BE2C (cell line): ENCODE measurements at places on chromosomes 2 and 18.

- no peak for DNase-seq
These were observed 908 bp downstream of the ERLEC1 start for GRCh38 chr2:53787614-53788289.

GRCh38 chr2:21860907-21861306 is 737.1 kb downstream of the TDRD15 start:
- DNase-seq: no peak

DNA sequence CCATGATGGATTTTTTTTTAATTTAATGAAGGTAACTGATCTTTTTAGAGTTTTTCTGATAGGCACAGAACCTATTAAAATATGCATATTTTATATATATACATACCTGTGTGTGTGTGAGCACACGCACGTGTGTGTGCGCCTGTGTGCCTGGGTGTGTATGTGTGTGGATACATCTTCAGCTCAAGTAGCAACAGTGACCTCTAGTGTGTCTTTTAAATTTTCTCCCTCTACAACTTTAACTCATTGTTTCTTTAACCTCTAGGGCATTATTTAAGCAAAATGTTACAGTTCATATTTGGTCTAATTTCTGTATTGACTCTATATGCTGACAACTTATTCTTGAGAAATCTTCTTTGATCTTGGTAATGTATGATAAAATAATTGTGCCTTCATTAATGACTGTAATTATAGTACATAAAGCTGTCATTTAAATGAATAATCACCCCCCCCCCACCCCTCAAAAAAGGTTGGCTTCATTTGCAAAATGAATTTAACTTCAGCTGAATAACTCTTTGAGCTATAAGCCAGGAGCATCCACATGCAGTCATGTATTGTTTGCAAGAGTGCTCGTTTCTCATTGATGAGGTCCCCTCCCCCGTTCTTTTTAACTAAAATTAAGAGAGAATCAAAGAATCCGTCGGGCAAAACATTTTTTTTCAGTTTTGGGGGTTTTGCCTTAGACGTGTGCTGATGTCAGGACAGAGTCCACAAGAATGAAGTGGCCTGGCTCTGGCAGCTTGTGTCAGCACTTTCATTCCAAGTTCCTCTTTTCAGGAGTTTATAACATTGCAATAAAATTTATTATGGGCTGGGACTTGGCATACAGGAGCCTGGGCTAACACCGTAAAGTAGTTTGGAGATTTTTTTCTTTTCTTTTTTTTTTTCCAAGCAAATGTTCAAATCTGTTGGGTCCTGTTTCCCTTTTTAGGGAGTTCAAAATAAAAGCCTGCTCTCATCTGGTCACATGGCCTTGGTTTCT is 80.0 kb downstream of the ETAA1 start:
- DNase-seq: peak; percentile 8

- DNase-seq: peak; percentile 11
These were observed 433 bp upstream of the MFF start for GRCh38 chr2:227324642-227324994.

- no peak for DNase-seq
These were observed 134.2 kb upstream of the NOL4 start for GRCh38 chr18:34358923-34359322.

GRCh38 chr2:144470816-144471215 is 49.1 kb downstream of the ZEB2 start:
- no peak for DNase-seq

DNA sequence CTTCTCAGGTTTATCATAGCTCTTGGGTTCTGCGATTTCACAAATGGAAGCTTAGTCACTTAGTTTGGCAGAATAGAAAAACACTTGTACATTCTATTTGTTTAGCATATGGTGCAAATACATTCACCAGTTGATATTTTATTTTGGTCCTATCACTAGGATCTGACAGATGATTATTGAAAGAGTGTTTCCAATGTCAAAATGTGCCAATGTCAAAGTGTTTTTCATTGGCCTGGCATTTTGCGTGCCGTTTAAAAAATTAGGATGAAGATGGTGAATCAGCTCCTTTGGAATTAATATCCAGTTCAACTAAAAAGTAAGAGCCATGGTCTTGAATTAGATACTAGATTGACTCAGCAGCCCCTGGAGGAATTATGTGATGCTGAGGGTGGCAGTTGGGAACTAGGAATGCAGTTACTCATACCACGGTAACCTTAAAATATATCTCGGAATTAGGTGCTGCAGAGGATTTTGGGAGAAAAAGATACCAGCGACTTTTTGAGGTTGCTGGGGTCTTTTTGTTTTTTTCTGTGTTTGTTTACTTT is 87.0 kb downstream of the SPHKAP start:
- no peak for DNase-seq

- DNase-seq: no peak
These were observed 316.9 kb downstream of the OSR1 start for GRCh38 chr2:19041434-19042041.

DNA sequence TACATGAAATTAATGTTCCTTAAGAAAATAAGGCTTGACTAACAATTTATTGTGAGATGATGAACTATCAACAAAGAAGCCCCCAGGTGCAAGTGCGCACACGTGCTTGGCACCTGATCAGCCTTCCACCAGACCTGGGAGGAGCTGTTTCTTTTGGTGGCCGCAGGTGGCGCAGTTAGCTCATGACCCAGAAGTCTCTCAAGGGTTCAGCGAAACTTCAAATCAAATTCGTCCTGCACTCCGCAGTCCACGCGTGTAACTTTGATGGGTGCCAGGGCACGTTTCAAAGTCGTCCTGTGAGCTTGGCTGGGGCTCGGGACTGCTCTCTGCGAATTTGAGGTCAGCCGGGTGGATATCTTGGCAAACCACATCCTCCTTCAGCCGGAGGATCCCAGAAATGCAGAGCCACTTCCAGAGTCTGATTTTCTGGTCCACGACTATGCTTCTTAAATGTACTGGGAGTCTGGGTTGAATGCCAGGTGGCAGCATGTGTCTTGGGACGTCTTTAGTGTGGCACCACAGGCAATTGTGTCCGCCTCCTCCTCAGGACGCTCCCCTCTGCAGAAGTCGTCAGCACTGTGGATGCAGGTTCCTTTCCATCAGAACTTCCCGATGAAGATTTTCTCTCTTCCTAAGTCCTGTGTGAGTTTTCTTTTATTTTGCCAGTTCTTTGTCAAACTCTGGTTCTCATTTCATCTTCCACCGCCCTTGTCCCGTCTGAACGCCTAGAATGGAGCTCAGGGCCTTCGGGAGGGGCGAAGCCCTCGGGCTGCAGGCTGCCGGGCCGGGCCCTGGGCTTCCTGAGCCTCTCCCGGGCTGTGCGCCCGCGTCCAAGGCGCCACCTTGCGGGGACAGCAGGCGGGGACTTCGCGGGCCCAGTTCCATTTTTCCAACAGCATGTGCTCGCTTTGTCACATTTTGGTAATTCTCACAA is 61.3 kb upstream of the RAPGEF4 start:
- DNase-seq: no peak

GRCh38 chr2:44084850-44085249 is 83.8 kb upstream of the PPM1B start:
- no peak for DNase-seq

GRCh38 chr18:38007676-38008330 is 442.2 kb upstream of the CELF4 start:
- no peak for DNase-seq

GRCh38 chr2:39735648-39736047 is 43.4 kb downstream of the THUMPD2 start:
- no peak for DNase-seq

DNA sequence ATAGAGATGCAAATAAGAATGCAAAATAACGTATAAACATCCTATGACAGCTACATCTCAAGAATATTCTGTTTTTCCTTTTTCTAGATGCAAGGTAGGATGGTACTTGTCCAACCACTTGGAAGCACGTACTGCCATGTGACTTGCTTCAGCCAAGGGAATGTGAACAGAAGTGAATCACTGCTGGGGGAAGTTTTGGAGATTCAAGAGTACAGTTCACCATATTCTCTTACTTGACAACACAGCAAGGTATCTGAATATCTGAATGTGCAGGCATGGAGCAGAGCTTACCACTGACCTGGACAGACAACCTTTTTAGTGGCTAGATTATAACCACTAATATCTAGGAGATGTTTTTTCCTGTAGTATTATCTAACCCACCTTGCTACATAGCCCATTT is 53.0 kb downstream of the TRIP12 start:
- DNase-seq: no peak

- no peak for DNase-seq
These were observed 2.1 kb upstream of the TRIB2 start for GRCh38 chr2:12714391-12715221.

GRCh38 chr2:30177956-30178355 is 31.1 kb downstream of the YPEL5 start:
- no peak for DNase-seq

- no peak for DNase-seq
These were observed 239.4 kb upstream of the SKOR2 start for GRCh38 chr18:47490882-47491281.

DNA sequence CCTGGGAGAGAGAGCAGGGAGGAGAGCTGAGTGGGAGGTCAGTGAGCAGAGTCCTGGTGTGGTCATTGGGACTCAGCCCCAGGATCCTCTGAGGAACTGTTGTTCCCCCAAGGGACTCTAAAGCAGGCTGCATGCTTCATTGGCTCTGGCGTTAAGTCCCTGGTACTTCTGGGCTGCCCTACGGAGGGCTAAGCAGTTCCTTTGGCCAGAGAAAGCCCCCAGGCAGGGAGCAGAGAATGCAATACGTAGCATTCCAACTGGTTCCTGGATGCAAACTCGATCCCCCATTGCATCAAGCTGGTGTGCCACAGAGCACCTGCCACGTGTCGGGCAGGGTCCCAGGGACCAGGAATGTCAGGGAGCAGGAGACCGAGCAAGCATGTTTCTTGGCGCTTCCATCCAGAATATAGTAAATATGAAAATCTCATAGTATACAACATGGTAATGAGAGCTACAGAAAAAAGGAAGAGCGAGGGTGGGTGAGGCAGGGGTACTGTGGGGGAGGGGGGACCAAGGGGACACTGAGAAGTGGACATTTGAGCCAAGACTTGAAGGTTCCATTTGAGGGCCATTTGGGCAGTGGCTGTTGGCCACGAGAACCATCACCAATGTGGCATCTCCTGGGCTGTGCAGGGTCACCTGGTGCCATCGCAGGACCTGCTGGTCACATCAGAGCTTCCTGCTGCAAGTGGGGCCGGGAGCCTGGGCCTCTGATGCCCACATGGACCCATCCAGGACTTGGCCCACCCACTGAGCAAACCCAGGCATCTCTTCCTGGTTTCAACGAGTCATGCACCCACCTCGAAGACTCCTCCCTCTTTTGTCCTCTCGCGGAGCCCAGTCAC is 160.4 kb downstream of the ASB1 start:
- DNase-seq: no peak

DNA sequence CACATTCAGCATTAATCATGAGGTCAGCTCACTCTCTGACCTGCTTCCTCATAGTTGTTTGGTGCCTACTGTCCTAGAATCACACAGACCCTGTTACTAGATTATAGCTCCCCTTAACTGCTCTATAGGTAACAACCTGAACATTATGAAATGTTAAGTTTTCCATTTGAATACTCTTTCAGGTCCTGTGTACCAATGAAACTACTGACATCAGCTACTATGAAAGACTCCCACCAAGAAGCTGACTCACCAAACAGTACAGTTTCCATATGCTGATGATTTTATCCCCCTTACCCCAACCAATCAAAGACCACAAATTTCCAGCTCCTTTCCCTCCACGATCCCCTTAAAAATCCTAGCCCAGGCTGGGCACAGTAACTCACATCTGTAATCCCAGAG is 56.3 kb downstream of the SRBD1 start:
- no peak for DNase-seq

GRCh38 chr2:124563426-124563825 is 538.3 kb downstream of the CNTNAP5 start:
- DNase-seq: no peak

GRCh38 chr2:170986566-170987258 is 57.7 kb downstream of the GORASP2 start:
- no peak for DNase-seq

DNA sequence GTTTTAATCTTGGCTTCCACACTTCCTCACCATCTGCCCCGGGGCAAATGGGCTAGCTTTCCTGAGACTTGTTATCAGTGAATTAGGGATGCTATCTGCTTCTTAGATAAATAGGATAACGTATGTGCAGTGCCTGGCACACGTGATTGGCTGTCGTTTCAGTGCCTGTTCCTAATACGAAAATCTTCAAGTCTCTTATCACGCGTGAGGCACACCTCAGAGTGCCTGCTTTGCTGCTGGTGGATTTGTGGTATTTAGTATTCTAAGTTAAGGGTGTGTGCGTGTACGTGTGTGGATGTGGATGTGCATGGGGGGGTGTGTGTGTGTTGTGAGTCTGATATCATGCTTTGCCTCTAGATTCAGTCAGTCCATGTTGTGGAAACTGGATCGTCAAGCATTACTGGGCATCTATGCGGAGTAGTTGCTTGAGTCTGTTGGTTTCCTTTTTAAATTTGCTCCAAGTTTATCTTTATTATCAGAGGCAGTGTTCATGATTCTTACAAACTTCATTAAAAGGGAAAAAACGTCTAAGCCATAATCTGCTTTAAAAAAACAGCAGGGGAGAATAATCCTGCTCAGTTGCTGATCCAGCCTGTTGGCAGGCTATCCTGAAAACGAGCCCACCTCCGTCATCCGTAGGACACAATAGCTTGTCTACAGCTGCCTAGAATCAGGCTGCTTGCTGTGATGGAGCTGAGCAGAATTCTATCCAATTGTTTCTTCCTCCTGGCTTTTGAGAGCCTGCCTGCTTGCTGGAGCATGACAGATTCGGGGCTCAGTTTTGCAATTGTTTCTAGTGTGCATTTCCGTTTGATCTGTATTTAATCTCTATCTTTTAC is 6.6 kb downstream of the SH3RF3 start:
- no peak for DNase-seq

GRCh38 chr2:217735034-217735433 is 267.8 kb downstream of the TNS1 start:
- DNase-seq: no peak

DNA sequence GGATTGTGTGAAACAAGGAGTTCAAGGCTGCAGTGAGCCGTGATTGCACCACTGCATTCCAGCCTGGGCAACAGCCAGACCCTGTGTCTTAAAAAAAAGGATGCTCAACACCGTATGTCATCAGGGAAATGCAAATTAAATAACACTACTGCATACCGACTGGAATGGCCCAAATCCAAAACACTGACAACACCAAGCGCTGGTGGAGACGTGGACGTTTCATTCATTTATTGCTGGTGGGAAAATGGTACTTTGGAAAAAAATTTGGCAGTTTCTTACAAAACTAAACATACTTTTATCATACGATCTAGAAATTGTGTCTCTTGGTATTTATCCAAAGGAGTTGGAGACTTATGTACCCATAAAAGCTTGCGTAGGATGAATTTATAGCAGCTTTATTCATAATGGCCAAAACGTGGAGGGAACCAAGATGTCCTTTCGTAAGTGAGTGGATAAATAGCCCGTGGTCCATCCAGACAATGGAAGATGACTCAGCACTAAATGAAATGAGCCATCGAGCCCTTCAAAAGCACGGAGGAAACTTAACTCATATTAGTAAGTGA is 24.2 kb downstream of the NEU4 start:
- no peak for DNase-seq

DNA sequence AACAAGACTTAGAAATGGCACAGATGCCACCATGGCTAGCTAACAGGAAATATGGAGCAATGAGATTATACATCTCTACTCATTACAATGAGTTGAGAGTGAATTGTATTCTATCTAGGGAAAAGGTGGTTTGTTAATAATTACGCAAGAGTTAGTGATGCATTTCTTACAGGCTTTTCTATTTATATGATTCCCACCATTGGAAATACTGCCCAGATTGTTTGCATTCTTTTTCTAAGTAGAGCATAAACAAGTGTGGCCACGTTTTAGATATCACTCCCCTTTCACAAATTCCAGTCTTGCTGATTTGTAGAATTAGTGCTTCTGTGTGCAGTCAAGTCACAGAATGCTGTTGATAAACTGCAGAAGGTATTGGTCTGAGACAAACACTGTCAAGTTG is 56.6 kb downstream of the ZNF804A start:
- DNase-seq: no peak
